H4 (cell line): ENCODE measurements at places on chromosomes 5 and 9.

- no peak for DNase-seq
Observed at GRCh38 chr5:138927979-138928378, 52.8 kb upstream of the LRRTM2 start.

- DNase-seq, result no peak
Observed at GRCh38 chr9:113471566-113471965, 8.0 kb downstream of the RGS3 start.

DNA sequence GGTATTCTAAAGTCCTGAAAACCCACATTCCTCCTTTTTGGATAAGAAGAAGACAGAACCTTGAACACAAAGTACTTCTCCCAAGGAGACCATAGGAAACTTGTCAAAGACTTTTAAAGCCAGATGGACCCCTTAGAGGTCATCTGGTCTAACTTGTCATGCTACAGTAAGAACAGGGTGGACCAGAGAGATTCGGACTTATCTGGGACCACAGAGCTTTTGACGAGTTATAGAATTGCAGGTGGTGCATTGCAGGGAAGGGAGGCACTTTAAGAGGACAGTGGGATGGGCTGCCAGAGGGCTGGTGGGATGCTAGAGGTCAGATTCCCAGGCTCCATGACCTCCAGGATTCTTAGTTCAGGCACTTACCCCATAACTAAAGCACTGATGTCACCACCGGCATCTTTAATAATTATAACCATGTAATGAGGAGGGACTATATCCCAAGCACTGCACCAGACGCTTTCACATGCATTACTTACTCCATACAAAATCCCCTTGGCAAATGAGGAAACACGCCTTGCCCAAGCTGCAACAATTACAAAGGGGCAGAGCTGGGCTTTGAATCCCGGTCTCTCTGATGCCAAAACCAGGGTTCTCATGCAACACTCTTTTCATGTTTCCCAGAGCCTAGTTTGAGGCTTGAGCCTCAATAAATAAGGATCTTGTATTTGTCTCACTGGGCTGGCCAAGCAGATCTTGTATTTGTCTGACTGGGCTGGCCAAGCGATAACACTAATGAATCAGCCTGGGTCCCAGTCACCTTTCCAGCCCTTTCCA is 12.8 kb upstream of the GPX3 start:
- no peak for DNase-seq

- no peak for DNase-seq
Observed at GRCh38 chr9:113817171-113817570, 58.9 kb upstream of the ZNF618 start.

DNA sequence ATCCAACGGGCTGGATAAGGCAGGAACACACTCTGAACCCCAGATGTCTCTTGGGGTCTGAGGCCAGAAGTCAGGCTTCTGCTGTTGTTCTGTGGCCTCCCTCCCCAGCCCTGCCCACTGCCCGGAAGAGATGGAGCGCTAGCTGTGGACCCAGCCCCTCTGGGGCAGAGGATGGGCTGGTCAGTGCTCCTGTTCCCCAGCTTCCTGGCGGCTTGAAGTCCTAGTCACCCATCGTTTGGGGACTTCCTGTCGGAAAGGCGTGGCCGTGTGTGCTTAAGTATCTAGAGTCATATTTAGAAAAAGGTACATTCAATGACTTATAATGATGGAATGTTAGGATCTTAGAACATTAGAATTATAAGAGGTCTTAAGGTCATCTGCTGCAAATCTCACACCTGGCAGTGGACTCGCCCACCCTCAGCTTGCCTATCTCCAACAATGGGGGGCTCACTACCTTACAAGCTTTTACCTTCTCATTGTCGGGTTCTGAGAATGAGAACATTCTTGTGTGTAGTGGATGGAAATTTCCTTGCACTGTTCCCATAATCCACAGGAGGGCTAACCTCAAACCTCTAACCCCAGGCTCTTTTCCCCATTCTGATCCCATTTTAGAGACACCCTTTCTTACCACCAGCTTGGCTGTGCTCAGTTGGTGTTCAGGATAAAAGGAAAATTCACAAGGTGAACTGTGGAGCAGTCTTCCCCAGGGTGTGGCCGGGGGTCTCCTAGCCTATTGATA is 13.4 kb upstream of the AIF1L start:
- DNase-seq, result no peak

- DNase-seq, result no peak
Observed at GRCh38 chr5:127429928-127430327, 87.5 kb upstream of the PRRC1 start.

DNA sequence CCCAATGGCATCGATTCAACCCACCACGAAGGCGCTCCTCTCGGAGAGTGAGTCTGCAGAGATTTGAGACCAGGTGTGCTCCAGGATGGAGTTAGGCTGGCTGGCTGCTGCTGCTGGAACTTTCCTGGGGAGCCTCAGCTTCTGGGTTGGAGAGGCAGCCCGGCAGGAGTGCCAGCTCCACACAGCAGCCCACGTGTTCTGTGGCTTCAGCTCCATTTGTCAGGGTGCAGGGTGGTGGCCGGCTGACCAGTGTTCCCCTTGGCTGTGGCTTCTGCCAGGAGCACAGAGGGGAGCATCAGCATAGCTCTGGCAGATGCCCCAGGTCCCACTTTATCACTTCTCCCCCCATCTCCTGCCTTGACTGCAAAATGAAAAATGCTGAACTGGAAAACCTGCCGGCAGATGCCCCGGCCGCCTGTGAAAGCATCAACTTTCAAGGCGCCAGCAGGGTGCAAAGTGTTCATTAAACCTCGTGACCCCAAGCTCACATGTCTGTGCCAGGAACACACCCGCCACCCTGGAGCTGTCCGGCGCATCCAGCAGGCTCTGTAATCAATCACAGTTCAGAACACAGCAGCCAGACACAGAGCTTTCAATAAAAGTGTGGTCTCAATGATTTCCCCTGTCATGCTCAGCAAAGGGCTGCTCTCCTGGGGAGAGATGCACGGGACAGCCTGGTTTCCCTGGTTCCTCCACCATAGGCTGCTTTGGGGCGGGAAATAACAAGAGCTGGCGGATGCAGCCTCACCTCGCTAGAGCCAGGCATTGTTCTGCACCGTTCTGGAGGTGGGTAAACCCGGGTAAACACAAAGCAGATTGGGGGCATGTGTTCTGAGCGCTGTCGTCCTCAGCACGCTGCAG is 53.2 kb downstream of the TRIP13 start:
- DNase-seq, result no peak

DNA sequence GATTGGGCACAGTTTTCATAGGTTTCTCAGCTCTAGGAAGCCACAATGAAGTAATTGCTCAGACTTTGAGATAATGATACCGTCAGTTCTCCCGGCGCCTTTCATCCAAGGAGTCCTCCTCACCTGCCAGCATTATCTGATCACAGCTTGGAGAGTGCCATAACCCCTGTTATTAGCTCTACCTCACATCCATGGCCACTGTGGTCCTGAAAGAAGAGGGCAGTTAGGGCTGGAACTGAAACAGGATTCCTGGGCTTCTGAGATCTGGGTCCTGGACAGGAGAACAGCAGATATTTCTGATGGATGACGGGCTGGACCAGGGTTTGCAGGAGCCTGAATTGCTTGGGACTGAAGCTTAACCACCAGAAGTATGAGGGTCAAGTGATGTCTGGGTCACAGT is 13.5 kb downstream of the RGS3 start:
- DNase-seq, result no peak

DNA sequence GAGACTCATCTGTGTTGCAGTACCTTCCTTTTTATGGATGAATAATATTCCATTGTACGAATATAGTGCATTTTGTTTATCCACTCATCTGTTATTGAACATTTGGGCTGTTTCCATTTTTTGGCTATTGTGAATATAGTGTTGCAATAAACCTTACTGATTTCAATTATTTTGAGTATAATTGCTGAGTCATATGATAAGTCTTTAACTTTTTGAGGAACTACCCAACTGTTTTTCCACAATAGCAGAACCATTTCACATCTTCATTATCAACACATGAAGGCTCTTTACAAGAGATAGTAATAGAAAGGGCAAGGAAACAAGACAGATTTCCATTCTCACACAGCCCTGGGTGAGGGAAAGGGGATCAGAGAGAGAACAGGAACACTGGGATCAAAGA is 329.2 kb downstream of the RAB3C start:
- DNase-seq, result no peak

- DNase-seq, result no peak
Observed at GRCh38 chr9:80842389-80842788, 847.0 kb downstream of the TLE1 start.

DNA sequence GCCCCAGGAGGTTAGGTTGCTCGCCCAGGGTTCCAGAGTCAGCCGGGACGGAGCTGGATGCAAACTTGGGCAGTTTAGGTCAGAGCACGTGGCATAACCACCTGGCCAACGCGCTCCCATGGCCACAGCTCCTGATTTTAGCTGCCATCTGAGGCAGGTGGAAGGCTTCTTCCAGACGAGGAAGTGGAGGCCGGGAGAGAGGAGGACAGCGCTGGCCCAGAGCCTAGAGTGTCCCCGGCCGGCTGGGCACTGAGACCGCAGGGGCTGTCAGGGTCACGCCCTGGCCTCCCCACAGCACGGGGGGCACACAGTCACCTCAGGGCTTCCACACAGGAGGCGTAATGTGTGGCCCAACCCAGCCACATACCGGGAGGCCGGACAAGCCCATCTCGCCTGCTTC is 16.1 kb upstream of the PHYKPL start:
- no peak for DNase-seq

DNA sequence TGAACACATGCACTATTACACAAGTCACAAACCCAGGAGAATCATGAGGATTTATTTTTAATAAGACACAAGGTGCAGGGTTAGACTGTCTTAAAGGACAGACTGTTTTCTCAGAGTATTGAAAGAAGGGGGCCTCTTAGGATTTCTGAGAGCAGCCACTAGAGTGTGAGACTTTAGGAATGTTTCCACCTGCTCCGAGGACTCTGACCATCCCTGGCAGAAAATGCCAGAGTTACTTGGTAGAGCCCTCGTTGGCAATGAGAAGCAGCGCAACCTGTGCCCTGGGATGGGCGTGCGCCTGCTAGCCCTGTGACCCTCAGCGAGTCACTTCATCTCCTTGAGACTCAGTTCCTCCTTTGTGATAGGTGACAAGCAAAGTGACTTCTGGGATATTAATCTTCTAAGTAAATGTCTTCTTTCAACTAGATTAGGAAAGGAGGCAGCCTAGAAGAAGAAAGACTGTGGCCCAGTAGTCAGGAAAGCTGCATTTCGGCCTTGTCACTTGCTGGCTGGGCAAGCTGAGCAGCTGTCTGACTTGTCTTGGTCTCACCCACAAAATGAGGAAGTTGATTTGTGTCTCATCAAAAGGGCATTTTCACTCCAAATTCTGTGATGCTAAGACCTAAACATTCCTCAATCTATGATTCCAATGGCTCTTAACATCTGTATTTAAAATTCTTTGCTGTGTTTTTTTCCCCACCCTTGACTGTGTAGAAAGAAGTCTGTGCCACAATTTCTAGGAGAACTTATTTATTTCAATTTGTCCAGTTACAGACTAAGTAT is 60.5 kb downstream of the PTCD2 start:
- DNase-seq, result no peak

DNA sequence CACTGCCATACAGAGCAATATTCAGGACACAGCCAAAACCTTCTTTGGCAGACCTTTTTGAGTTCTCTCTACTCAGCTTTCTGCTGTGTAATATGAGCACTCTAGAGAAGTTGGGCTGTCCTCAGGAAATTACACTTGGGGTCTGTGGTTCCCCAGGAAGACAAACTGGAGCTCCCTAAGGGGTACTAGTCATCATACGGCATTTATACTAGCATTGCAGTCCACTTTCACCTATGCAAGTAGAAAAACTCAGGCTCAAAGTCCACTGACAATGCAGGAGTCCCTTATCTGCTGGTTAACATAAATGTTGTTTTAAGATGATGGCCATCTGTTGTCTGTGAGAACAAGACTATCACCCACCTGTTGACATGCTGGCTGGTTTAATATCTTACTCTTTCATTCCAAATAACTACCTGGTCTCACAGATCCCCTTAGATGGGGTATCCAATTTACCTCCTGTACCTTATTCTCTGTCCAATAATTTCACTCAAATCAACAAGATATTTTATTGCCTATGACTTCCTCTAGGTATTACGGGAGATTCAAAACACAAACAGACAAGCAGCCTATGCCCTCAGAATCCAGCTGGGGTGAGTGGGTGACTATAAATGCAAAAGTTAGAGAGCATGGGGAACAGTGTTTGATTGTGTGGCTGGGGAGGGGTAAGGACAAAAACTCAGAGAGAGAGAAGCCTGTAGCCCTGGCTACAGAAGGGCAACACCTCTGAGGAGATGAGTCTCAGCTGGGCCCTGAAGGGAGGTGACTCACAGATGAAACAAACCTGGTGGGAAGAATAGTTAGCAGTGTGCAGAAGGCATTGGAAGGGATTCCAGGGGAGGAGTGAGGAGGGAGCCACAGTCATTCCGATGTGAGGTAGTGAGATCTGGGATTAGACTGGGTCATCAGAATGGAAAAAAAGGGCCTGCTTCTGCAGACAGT is 10.2 kb downstream of the DOCK8 start:
- peak; percentile 15 for DNase-seq

GRCh38 chr9:69965416-69966145 is 78.1 kb upstream of the MAMDC2 start:
- no peak for DNase-seq

DNA sequence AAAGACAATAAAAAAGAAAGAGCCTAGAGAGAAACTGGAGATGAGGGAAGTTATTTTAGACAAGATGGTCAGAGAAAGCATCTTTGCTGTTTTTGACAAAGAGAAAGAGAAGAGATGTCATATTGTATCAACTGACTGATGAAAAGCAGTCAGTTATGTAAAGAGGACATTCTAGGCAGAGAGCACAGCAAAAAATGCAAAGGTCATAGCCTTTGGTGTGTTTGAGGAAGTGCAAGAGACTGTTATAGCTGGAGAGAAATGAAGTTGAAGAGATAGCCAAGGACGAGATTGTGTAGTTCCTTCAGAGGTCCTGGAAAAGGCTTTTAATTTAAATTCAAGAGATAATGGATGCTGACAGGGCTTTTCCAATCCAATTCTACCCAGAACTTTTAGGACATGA is 342.4 kb downstream of the RASEF start:
- no peak for DNase-seq

DNA sequence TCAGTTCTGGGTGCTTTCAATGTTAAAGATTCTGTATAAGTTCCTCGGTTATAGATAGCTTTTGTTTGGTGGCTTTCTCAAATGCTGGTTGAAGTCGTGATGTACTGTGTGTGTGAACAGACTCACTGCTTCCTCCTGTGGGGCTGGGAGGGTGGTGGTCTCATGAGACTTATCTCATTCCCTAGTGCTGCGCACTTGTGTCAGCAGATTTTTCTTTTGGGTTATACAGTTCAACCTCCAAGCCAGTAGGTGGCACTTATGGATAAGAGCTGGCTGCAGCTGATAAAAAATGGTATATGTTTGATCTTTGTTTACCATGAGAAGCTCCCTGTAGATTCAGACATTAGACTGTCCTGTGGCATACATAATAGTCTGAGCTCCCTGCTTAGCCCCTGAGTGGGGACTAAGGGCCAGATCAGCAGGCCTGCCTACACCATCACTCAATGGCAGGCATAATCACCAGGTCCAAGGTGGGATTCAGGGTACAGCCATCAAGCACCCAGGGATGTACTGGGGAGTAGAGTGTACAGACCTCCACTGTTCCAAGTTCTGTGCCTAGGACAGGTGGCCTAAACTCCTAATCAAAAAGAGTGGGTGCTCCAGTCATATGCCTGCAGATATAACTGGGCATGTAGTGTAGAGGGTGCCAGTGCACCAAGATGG is 174.2 kb downstream of the OXCT1 start:
- no peak for DNase-seq

- no peak for DNase-seq
Observed at GRCh38 chr5:111379391-111379816, 132.9 kb downstream of the STARD4 start.

- no peak for DNase-seq
Observed at GRCh38 chr5:134969166-134969565, 1.5 kb downstream of the CATSPER3 start.
